HCEC 1CT (cell line): ENCODE measurements at places on chromosomes 5 and 9.

DNA sequence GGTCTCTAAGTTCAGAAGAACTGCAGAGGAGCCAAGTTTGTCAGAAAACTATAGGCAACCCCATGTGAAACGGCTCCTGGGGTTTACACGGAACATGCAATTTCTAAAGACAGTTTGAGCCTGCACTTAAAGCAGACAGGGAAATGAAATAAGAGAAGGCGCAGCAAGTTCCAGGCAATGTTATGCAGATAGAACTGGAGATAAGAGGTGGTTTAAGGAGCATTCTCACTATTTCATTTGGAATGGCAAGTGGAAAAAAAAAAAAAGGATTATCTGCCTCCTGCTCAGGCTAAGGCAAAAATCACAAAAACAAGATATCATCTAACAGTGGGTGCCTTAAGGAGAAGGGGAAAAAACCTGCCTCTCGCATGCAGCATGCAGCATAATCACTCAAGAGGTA is 2252.4 kb downstream of the MAT2B start:
- DNase-seq = no peak

DNA sequence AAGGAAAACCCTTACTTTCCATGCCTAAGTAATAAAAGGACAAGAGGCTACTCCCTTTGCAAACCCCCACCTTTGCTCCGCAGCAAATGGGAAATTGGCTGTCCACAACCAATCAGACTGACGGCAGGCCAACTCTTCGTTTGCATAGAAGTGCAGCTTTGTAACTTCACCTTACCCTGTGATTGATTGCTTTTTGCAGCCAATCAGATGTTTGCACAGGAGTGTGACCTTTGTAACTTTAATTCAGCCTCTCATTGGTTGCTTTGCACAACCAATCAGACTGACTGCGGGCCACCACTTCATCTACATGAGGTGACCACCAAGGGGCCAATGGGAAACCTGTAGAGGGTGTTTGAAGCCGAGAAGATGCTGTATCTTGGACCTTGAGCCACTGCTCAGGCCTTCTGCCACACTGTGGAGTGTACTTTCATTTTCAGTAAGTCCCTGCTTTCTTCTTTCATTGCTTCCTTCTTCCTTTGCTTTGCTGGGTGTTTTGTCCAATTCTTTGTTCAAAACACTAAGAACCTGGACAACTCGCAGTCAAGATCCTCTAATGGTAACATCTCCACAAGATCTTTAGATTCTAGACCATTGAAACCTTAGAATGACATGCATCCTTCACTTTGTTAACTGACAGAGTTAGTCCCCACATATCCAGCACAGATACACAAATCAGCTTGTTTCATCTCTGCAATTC is 51.3 kb upstream of the FREM1 start:
- DNase-seq = no peak

- DNase-seq = no peak
Observed at GRCh38 chr9:131734781-131735180, 5.1 kb downstream of the RAPGEF1 start.

DNA sequence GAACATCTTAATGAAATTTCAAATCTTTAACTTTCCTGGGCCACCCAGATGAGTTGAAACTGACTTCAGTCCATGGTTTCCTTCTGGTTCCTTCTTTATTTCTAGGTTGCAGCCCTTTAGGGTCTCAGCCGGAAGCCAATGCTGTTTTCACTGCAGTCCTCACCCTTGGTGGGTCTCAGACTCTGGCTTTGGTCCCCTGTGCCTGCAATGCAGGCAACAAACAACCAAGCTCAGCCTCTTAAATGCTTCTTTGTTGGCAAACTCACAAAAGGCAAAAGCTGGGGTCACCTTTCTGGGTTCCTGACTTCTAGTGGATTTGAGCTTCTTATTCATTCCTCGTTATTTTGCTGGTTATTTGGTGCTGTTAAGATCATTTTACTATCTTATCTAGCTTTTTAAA is 19.3 kb upstream of the APC start:
- DNase-seq = no peak

DNA sequence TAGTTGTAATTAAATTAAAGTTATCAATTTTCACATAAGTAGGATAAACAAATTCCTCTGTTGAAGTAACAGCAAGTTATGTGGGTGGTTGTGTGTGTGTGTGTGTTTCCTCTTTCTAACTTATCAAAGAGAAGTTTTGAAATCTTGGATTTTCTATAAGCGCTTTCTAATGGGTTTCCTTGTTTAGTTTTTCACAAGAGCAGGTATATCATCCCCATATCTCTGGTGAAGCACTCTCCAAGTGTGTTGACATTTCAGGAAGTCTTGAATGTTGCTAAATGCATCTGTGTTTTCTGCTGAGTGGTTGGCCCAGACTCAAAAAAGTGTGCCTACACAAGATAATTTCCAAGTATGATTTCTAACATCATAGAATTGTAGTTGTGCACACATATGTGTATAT is 43.3 kb downstream of the PRDM6 start:
- no peak for DNase-seq

GRCh38 chr5:56200971-56201666 is 32.0 kb downstream of the ANKRD55 start:
- DNase-seq = peak; percentile 73

DNA sequence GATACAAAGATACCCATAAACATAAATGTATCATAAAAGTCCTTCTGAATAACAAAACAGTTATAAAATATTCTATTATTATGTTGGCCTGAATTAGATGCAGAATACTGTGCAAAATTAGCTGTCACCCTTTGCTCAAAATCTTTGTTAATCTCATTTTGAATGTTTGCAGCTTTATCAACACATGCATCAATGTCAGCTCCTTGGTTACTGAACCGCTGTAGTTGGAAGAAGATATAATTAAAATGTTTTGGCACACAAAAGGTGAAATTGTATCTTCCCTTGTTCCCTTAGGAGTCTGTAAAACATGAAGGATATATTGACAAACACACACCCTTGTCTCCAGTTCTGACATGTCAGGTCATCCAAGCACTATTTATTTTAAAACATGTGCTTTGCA is 146.3 kb upstream of the POU5F2 start:
- DNase-seq = no peak

- DNase-seq = peak; percentile 100
Observed at GRCh38 chr5:98309785-98310598, 463.5 kb upstream of the RGMB start.

DNA sequence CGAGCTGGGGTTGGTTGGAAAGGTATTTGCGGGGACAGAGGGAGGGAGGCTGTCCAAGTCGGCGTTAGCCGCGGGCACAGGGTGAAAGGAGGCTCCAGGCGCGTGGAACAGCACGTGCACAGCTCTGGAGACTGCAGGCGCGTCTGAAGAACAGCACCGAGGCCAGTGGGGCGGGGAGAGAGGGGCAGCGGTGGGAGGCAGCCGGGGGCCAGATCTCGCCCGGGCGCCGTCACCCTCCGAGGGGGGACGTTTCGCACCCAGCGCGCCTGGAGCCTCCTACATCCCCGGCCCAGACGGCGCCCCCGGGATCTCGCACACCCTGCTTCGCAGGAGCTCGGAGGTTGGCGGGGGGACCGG is 79.6 kb downstream of the NTNG2 start:
- DNase-seq = no peak

DNA sequence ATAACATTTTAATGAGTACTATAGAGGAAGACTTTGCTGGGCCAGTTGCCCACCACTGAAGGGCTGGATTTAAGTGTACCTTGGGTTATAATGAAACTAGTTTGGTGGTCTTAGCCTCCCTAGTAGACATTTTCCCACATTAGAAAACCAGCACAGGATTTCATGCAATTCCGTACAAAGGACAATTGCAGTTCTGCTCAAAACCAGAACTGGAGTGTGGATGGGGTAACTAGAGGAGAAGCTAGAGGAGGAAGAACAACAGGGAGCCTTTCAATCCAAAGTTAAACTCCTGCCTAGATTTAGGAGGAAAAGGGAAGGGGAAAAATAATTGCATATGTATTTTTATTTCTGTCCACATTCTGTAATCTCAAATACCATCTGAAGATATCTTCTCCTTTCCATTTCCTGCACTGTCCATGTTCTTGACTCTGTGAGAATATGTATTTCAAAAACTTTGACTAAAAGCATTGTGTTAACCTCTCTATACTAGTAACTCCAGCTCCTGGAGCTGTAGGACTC is 97.5 kb upstream of the SSBP2 start:
- DNase-seq = no peak

- DNase-seq = no peak
Observed at GRCh38 chr9:119289740-119290433, 79.3 kb downstream of the BRINP1 start.

GRCh38 chr5:146860213-146860893 is 18.2 kb downstream of the PPP2R2B start:
- DNase-seq = no peak

DNA sequence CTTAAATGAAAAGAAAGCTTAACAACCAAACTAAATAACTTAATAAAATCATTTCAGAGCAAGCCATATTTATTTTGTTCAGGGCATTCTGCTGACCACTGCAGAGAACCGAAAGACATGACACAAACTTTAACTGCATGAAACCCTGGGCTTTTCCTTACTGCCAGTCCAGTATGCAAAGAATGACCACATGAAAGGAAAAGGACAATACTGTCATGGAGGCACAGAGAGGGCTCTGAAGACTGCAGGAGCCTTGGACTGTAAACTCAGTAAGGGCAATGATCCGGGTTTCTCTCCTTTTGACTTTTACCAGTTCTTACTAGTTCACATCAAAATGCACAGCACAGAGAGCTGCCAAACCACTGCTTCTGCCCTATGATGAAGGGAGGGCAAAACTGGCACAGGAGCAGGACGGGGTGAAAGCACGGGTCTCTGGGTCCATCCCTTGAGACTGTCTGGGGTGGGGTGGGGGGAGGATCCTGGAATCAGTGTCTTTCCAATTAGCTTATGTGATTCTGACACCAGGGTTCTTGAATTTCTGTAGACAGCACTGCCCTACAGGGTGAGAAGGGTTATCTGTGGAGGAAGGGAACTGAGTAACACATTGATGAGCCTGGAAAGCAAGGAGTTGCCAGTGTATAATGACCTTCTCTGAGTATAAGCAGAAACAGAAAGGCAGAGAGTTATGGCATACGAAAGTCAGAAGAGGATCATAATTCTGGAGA is 44.7 kb downstream of the RNF130 start:
- DNase-seq = no peak

- no peak for DNase-seq
Observed at GRCh38 chr9:94885854-94886447, 159.5 kb downstream of the AOPEP start.

- DNase-seq = no peak
Observed at GRCh38 chr9:91847581-91848091, 102.4 kb downstream of the ROR2 start.

DNA sequence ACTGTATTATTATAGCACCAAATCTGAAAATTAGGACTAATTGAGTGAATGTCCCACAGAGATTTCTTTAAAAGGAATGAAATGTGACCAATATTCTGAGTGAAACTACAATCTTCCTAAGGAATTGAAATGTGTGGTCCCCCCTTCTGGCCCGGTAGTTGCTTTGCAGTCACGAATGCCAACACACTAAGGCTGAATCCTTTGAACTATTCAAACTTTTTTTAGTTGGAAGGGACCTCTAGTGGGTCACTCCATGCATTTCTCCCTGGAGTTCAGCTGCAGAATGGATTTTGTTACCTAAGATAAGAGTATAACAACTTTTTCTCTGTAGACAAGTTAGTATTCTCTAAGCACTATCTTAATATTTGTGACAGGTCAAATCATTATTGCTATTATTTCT is 2.8 kb downstream of the CDH6 start:
- DNase-seq = no peak

- DNase-seq = no peak
Observed at GRCh38 chr5:137370096-137371071, 128.7 kb downstream of the SPOCK1 start.

- DNase-seq = no peak
Observed at GRCh38 chr5:181186022-181186421, 19.0 kb downstream of the TRIM7 start.

- no peak for DNase-seq
Observed at GRCh38 chr5:151066920-151067319, 13.9 kb downstream of the TNIP1 start.

GRCh38 chr9:127058011-127058644 is 64.3 kb downstream of the ANGPTL2 start:
- no peak for DNase-seq

DNA sequence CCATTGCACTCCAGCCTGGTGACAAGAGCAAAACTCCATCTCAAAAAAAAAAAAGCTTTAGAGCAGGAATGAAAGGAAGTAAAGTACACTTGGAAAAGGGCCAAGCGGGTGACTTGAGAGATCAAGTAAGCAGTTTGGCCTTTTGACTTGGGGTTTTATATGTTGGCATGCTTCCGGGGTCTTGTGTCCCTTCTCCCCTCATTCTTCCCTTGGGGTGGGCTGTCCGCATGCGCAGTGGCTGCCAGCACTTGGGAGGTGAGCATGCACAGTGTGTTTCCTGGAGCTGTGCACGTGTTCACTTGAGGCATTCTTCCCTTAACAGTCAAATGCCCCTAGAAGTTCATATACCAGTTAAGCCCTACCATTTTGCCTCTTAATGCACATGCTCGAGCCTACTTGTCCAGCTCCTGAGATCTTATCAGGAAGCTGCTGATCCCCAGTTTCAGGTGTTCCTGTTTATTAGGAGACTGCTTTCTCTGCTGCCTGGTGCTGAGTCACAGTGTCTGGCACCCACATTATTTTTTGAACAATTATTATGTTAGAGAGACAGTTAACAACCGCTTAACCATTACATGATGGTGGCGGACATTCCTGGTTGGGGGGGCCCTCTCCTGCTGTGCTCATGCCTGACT is 32.6 kb upstream of the PRRC2B start:
- DNase-seq = no peak

DNA sequence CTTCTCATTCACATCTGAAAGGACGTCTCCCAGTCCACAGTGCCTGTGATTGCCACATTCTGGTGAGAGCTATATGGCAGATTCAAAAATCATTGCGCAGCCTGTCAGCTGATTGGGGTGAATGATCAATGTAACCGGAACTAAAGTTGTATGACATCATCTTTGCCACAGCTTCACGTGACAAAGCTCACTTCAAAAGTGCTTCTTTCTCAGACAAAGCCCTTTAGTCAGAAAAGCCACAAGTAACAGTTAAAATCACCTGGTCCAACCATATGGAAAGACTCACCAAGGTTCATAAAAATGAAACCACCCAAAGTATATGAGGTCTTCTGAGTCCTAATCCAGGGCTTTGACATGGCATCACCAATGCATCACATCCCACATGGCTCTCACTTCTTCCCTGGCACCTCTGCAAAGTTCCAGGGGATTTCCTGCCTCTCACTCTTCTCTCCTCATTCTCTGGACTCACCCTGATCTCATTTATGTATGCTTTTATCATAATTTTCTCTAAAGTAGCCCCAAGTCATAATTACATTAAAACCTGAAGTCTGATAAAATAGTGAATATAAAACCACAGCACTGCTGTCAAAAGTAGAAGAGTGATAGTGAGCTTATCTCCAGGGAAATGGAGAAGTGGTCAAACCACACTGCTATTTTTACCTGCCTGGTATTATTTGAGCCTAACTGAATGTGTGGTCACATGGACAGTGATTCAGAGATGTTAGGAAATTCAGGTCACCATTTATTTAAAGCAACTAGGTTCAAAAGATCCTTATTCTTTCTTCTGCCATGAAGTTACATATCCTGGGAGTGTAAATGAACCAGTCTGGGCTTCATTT is 193.1 kb upstream of the PTGER4 start:
- peak; percentile 24 for DNase-seq

- no peak for DNase-seq
Observed at GRCh38 chr9:16333691-16334090, 536.8 kb downstream of the BNC2 start.

GRCh38 chr5:95669985-95670384 is 12.8 kb downstream of the SPATA9 start:
- no peak for DNase-seq
